Stimulated activated CD8-positive, alpha-beta memory T cell treated with anti-CD3 and anti-CD28 coated beads, Interleukin-4, amount 100 ng/mL, for 4 hours (primary cell): ENCODE measurements at places on chromosomes 6 and 20.

DNA sequence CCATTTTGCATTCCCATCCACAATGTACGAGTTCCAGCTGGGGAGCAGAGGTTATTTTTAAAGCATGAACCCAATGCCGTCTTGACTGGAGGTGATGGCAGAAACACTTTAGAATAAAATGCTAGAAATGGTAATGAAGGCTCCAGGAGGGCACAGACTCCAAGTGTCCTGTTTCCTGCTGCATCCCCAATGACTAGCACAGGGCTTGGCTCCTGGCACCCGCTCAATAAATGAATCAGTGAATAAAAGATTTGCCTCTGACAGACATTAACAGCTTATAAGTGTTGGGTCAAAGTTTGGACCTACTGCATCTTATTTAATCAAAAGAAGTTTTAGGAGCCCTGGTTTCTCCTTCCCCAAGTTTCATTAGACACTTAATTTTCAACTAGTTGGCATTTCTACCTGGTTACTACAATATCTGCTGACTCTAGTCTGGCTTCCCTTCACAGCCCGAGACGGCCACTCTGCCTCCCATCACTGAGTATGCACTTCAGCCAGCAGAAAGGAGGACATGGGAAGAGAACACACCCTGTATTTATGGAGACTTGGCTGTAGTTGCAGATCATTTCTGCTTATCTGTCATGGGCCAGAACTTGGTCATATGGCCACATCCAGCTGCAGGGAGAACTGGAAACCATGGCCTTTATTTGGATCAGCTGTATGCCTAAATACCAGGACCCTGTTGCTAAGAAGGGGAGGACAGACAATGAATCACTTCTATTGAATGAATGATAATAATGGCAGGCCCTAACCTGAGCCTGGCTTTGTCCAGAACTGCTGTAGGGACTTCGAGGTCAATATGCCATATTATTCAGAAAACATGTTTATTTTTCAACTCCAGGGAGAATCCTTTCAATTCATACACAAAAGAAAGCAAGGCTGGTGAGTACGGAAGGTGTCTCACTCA lies 63.1 kb downstream of the TTI1 start:
- DNase-seq, result no peak

DNA sequence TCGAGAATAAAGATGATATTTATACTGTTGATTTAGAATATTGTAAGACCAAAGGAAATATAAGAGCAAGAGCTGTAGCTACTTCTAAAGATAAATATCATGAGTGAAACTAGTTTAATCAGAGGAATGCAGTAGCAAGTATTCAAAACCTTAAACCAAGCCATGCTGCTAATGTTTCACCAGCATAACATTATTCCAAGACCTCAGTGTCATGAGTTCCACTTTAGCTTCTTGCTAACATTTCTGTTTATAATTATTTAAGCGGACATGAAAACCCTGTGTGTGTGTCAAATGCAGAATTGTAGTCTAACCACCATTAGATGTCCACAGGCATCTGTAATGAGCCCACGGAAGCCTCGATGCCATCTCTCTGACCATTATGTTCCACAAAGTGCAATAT lies 752.6 kb upstream of the MARCKS start:
- DNase-seq, result no peak

- no peak for DNase-seq
Measured at GRCh38 chr6:124798942-124799496, 163.2 kb upstream of the RNF217 start.

- no peak for DNase-seq
Measured at GRCh38 chr20:34350095-34350494, 13.0 kb upstream of the ITCH start.

DNA sequence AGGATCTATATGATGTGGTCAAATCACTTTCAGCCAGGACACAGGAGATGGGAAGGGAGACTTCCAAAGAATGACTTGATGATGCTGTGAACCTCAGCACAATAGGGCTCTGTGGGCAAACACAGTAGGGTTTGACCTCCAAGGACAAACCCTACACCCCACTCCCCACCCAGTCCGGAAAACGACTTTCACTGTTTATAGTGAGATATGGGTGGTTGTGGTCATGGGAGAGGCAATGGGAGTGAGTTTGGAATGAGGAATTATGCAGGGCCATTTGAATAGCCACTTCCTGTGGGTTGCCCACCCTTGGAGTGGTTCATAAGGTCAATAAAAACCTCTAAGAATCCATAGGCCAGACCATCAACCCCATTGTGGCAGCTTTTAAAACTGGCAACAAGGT lies 38.4 kb upstream of the PRND start:
- no peak for DNase-seq

- DNase-seq, result no peak
Measured at GRCh38 chr20:16821211-16822089, 73.3 kb downstream of the OTOR start.

DNA sequence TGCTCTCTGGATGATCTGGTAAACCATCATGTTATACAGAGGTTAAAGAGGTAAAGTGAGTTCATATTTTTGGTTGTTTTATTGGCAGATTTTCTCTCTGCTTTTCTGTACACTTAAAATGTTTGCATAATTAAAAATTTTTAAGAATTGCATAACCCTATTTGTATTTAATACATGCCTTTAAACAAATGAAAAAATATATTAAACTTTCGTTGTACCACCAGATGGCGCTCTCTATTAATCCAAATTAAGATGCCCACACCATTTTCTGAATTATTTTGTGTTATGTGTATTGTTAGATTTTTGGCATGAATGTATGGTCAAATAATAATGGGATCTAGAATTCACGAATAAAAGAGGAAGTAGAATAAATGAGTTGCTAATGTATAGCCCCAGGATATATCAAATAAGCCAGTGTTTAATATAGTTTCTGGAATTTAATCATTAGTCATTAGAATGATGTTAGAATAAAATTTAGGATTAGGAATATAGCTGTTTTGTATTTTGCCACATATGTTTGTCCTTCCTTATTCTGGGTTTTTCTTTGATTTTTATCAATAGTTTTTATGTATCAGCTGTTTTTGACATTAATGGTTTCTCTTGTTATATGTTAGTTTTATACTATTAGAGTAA lies 38.9 kb downstream of the SMAP1 start:
- DNase-seq, result no peak

GRCh38 chr6:81561071-81561564 lies 191.4 kb downstream of the TENT5A start:
- no peak for DNase-seq

DNA sequence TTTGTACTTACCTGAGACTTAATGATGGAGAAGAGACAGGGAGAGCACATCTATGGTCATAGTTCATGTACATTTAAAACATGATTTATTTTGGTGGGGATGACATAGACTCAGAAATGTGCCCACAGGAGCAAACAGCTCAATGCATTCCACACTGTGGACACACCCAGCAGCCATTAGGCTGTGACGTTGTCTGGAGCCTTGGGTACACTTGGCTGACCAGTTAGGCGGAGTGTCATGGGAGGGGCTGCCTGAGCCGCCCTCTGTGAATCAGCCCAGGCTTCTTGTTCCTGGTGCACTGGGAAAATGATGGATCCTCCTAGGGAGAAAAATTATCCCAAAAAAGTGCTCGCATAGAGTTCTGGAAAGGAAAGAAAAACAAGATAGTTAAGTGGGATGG lies 231.0 kb upstream of the GMDS start:
- no peak for DNase-seq

- no peak for DNase-seq
Measured at GRCh38 chr6:36594816-36595643, 868 bp downstream of the SRSF3 start.

- DNase-seq, result no peak
Measured at GRCh38 chr6:42354702-42355101, 97.0 kb downstream of the TRERF1 start.

GRCh38 chr20:4112481-4113421 lies 97.4 kb upstream of the RNF24 start:
- DNase-seq, result no peak

GRCh38 chr6:46032110-46032998 lies 16.7 kb upstream of the CLIC5 start:
- DNase-seq, result no peak

DNA sequence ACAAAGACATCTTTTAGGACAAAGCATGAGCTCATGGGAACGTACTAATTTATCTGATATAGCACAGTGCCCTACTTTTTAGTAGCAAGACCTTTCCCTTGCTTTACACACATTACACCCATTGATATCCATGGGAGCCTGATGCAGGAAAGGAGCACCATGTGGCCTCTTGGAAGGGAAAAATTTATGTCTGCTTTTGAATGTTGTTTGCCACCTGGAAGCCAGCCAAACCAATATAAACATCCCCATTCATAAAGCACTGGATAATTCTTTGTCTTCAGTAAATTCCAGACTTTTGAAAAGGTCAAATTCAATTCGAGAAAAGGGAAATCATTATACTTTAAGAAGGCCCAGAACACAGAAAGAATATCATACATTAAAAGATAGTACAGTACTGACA lies 152.3 kb upstream of the BEND6 start:
- no peak for DNase-seq

DNA sequence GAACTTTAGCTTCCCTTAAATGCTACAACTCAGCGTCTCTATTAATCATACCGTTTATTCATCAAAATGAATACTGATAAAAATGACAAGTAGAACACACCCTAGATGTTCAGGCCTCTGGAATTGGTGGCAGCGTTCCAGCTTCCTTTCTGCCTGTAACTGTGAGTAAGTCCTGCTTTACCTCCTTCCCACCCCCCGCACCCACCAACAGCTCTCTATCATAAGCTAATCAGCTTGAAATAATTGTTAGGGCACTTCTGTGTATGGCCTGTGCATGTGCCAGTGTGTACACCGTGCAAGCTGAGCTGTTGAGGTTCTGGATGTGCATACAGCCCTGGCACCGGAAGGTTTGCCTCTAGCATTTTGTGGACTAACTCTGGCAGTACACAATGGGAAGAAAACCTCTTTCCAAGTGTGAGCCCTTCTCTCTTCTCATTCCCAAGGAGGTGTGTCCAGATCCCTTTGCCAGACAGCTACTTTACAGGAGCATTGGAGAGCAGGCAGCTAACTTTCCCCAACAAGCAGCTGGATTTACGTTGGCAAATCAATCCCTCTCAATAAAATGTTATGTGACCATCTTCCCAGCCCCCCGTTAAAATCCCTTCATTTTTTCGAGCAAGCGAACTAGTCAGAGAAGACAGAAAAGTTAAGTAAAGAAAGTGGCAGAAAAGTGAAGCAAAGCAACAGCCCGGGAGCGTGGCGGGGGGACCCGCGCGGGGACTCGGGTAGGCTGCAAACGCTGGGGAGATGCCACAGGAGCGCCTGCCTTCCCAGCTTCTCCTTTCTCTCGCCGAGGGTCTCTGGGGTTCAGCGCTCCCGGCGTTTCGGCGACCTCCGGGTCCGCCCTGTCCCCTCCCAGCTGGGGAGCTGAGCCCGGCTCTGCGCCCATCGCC lies 803 bp upstream of the ADGRG6 start:
- DNase-seq, result no peak

DNA sequence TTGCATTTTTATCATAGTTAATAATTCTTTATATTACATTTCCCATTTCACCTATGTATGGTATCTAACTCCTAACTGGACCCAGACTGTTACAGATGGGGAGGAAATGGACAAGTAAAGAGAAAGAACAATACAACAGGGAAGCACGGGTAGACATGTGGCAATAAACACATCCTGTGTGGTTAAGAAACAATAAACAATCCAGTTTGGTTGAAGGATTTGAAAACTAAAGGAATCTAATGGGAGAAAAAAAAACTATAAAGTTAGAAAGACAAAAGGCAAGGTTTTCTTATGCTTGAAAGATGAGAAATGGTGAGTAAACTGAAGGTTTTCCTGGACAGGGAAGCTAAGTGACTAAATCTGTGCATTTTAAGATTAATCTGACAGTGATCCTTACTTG lies 34.9 kb upstream of the ALDH8A1 start:
- no peak for DNase-seq

DNA sequence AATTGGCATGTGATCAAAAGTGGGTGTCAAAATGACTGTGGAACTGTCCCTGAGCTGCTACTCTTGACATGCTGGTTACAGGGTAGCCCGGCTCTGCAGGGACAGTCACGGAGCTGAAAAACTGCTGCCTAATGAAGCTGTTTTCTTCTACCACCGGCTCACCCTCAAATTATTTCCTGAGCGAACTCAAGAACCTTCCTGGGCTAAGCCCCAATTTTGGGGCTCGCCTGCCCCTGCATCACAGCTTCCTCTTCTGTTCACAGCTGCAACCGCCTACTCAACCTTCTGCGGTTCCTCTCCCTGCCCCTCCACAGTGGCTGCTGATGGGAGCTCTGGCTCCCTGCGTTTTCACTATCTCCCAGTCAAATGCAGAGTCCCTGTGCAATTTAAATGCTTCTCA lies 110.8 kb upstream of the MLN start:
- DNase-seq, result no peak

- DNase-seq, result no peak
Measured at GRCh38 chr20:23403751-23404150, 17.5 kb downstream of the NAPB start.

- no peak for DNase-seq
Measured at GRCh38 chr6:119830494-119831295, 481.1 kb upstream of the MAN1A1 start.

- DNase-seq, result no peak
Measured at GRCh38 chr6:3151691-3152090, 5.7 kb downstream of the TUBB2A start.

- DNase-seq, result no peak
Measured at GRCh38 chr6:157766901-157767774, 55.9 kb upstream of the SNX9 start.

- peak; percentile 40 for DNase-seq
Measured at GRCh38 chr6:15491255-15491985, 171.4 kb downstream of the DTNBP1 start.

GRCh38 chr6:81801489-81801888 lies 49.0 kb upstream of the TENT5A start:
- DNase-seq, result no peak

GRCh38 chr6:134097114-134097707 lies 44.8 kb upstream of the SLC2A12 start:
- DNase-seq, result no peak

- DNase-seq, result no peak
Measured at GRCh38 chr20:19609642-19610223, 148.3 kb upstream of the RIN2 start.

- no peak for DNase-seq
Measured at GRCh38 chr20:17665756-17666155, 16.3 kb downstream of the RRBP1 start.

- no peak for DNase-seq
Measured at GRCh38 chr6:134077301-134077700, 24.9 kb upstream of the SLC2A12 start.

DNA sequence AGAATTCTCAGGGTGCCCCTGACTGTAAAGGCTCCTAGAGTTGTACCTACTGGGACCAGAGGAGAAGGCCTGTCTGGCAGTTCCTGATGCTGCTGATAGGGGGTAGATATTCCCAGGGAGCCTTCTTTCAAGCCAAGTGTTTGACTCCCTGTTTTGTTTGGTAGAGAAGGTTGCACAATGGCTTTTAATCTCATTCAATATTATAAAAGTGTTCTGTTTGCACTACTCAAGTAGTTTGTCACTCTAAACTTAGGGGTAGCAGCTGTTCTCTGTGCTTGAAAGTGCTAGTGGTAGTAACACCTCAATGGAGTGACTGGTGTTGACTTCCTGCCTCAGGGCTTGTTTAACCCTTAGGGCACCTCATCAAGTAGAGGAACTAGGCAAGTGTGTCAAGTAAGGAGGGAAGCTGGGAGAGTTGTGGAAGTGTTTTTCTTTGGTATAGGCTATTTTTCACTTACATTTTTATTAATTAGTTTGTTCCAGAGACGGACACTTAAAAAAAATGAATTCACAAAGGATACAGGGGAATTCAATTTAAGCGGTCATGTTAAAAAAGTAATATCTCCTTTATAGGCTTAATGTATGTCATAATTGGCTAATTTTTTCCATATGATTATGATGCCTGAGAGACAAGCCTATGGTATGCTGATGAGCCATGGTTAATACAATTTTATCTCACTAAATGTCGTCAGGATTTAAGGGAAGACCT lies 38.1 kb downstream of the BICRAL start:
- no peak for DNase-seq
